ENCODE measurements at places on chromosomes 5 and 9.

- DNase-seq, result no peak
- H3K36me3 ChIP-seq, result no peaks in the 10 kb centered on the region
- no peaks in the 10 kb centered on the region for H3K27me3 ChIP-seq
Measured at GRCh38 chr9:101362450-101362849, 22.4 kb downstream of the BAAT start.

DNA sequence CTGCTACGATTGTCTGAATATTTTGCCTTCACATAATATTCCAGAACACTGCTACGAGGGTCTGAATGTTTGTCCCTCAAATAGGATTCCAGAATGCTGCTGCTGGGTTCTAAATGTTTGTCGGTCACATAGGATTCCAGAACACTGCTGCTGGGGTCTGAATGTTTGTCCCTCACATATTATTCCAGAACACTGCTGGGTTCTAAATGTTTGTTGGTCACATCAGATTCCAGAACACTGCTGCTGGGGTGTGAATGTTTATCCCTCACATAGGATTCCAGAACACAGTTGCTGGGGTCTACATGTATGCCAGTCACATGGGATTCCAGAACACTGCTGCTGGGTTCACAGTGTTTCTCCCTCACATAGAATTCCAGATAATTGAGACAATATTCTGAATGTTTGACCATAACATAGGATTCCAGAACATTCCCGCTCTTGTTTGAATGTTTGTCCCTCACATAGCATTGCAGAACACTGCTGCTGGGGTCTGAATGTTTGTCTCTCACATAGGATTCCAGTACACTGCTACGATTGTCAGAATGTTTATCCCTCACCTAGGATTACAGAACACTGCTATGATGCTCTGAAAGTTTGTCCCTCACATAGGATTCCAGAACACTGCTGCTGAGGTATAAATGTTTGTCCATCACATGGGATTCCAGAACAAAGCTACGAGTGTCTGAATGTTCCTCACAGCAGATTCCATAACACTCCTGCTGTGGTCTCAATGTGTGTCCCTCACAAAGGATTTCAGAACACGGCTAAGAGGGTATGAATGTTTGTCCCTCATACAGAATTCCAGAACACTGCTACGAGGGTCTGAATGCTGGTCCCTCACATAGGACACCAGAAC, 201.8 kb downstream of the FOXD4L6 start:
- DNase-seq, result no peak
- peaks cover 5% of the 10 kb centered on the region for H3K36me3 ChIP-seq
- H3K27ac ChIP-seq, result peak overlapping the region; percentile 56
- H3K4me1 ChIP-seq, result no peaks in the 10 kb centered on the region

- H3K4me3 ChIP-seq, result no peak overlapping the region
- no peaks in the 10 kb centered on the region for H3K27me3 ChIP-seq
- no peaks in the 10 kb centered on the region for H3K36me3 ChIP-seq
- no peak overlapping the region for H3K27ac ChIP-seq
Measured at GRCh38 chr5:160970605-160971191, 118.7 kb upstream of the ATP10B start.

GRCh38 chr5:39191216-39191615, 28.1 kb downstream of the FYB1 start:
- H3K27me3 ChIP-seq, result peaks cover 8% of the 10 kb centered on the region
- no peak overlapping the region for H3K4me3 ChIP-seq
- H3K36me3 ChIP-seq, result no peaks in the 10 kb centered on the region

DNA sequence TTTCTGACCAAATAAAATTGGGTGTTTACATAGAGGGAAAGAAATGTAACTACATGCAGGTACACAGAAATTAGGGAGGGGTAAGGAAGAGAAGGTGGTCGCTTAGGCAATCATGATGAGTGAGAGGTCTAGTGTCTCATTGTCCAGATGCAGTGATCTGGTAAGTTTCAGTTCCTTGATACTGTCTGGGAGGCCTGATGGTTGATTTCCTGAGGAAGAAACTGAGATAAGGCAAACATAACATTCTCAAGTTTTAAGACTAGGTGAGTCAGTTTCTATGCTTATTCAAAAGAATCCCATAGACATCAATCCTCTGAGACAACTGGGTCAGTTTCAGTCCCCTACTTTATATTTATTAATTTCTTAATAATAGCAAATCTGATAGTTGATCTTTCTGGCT, 843.3 kb upstream of the CDH10 start:
- no peaks in the 10 kb centered on the region for H3K27me3 ChIP-seq
- no peaks in the 10 kb centered on the region for H3K36me3 ChIP-seq
- H3K27ac ChIP-seq, result no peak overlapping the region

Measured in progenitor cell of endocrine pancreas (in vitro differentiated cells).